Activated CD4-positive, alpha-beta T cell treated with anti-CD3 and anti-CD28 coated beads for 1 hour (primary cell): ENCODE measurements at places on chromosomes 1 and 21.

DNA sequence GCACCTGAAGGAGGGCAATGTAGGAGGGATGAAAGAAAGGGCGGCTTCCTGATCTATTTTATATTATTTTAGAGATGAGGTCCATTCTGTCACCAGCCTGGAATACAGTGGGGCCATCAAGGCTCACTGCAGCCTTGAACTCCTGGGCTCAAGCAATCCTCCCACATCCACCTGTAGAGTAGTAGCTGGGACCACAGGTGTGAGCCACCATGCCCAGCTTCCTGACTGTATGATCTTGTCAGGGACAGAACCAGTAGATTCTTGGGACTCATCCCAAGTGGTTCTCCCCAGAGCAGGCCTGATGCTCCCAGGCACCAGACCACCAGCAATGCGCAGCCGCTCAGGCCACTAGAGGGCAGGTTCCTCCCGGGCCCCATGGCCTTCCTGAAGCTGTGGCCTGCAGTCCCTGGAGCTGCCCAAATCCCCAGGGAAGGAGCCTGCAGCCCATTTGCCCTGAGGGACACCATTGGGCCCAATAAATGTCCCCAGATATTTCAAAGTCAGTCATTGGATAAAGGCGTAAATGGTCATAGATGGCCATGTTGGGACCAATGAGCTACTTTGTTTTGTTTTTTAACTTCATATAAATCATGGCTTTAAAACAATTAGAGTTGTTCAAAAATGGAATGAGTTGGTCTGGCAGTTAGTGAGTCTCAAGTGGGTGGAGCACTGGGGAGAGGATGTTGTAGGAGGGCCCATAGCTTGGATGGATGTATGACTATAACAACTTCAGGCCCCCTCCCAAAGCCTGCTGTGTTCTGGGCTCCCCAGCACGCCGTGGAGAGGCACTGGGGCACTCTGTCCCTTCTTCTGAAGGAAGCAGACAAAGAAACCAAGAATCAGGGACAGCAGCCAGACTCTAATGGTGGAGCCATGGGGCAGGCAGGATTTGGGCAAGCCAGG is 44.7 kb upstream of the GOLT1A start:
- DNase-seq, result no peak

GRCh38 chr1:108777839-108778238 is 31.4 kb downstream of the STXBP3 start:
- DNase-seq, result no peak

- no peak for DNase-seq
Measured at GRCh38 chr1:118388301-118388959, 203.4 kb upstream of the SPAG17 start.

DNA sequence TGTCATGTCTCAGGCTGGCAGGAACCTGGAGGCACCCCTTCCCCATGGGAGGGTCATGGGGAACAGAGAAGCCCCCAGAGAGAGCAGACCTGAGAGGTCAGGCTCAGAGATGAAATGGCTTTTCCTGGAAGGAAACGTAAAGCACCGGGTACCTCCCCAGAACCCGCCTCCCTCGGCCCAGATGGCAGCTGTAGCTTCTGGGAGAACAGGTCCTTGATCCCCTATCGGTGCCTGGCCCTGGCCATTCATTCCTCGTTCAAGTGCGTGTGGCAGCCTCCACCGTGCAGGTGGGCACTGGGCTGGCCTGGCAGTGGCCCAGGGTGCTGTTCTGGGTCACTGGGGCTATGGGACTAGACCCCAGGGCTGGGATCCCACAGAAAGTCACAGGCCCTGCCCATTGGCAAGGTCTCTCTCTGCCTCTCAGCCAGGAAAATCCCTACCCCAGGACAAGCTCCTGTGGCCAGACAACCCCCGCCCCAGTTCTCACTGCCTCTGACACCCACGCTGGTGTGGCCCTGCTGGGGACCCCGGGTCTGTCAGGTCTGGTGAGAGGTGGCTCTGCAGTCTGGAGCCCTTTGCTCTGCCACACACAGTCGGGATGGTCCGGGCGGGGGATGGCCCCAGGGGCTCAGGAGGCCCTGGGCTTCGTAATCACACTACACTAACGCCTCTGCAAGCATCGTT is 183.2 kb upstream of the VAMP3 start:
- no peak for DNase-seq

DNA sequence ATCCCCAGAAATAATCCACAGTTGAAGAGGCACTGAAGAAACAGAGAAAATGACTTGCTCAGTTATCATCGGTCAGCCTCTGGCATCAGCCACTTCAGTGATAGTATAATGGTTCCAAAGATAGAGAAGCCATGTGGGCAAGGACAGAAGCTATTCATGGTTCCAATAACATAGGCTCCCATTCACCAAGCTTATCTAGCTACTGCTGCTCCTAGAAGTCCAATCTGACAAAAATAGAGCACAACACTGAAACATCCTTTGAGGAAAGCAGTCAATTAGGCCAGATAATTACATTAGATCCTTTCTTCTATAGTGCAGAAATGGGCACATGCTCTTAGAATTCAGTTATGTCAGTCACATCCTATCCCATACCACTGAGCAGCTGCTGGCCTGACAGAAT is 33.5 kb upstream of the CRB1 start:
- no peak for DNase-seq
